Calu3 (cell line): ENCODE measurements at places on chromosomes 5 and 9. TPM values are rescaled to one million over a fixed set of nuclear protein-coding genes. Genes with fewer than 3 reads are reported as not detected.
A peak's percentile ranks its signal among the peaks of the same experiment; 100 is the strongest.

GRCh38 chr5:167699432-167699831 lies 592.0 kb upstream of the WWC1 start:
- DNase-seq: peak; percentile 79

The PCDHA10 gene
- 0.78 and 0.91 TPM in 2 replicates for total RNA-seq

The CCNJL gene
- total RNA-seq: 13.2 and 17.4 TPM in 2 replicates

DNA sequence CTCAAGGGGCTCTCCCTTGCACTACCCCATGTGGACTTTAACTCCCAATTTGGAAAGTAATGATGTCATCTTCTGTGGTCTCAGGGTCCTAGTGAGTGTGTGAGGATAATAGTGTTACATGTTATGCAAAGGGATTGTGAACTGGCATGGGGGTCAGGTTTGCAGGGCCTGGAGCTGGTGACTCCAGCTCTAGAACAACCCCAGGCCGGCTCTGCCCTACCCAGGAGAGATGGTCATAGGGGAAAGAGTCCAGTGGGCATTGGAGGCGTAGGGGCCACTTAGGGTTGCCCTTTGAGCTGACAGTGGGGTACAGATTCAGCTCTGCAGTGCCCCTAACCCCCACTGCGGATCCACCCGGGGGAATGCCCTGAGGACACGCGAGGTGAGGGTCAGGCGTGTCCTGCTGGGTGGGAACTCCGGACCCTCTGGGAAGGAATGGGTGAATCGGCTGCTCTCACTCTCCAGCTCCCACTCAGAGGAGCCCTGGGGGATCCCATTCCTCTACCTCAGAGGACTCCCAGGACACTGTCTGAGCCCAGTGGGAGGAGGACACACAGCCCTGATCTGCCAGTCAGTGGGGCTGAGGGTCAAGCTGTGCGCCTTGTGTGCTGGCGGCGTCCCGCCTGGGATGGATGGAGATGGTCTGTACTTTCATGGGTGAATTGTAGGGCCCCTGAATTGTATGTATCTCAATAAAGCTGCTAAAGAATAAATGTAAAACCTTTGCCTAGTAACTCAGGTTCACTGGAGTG lies 2.5 kb upstream of the NKD2 start:
- DNase-seq: no peak

DNA sequence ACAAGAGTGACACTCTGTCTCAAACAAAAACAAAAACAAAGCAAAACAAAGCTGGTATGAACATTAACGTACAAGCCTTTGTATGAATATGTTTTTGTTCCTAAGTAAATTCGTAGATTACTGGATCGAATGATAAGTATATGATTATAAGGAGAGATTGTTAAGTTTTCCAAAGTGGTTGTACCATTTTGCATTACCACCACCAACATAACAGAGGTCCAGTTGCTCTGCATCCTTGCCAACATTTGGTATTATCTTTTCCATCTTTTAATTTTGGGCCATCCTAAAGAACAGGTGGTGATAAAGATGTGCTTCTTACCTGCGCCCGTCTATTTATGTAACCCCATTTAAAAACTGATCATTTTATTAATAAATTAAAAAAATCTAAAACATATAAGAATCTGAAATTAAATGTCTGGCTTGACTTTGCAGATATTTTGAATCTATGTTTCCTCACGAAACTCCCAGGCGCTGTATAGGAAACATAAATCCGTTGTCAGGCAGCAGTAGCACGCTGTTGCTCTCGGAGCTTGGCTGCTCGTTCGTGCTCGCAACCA lies 593 bp upstream of the NAA35 start:
- no peak for DNase-seq

DNA sequence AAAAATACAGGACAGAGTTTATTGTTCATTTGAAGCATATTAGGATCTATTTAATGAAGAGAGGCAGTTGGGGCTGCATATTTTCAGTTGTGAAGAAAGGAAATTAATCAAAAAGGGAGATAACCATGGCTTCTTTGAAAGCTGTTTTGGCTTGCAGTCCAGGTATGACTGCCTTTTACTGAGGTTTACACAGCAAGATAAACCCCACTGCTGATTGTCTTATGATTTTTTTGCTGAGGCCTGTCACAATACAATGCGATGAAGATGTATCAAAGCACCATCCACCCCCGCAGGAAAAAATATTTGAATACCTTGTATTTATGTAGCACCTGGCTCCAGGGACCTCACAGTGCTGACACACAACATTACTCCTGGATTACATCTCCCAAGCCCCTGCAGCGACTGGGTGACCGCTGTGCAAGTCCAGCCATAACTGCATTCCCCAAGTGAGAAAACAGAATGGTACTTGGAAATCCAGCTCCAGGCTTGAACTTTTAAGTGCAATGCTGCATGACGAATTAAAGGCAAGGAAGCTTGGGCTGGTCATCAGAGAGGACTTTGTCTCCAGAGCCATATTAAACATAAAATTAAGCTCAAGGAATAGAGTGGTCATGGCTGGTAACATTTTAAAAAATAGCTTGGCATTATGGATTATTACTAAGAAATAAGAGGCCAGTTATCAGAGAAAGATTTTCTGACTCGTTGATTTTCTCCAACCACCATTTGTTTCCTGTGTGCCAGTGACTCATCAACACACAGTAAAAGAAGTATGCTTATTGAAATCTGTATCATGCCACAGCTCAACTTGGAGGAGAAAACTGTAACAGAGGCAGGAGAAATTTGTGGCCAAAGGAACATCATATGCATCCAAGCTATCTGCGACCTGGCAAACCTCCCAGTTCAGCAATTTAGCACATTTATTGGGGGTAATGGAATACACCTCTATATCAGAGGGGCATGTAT lies 374.2 kb downstream of the MAN2A1 start:
- DNase-seq: no peak

DNA sequence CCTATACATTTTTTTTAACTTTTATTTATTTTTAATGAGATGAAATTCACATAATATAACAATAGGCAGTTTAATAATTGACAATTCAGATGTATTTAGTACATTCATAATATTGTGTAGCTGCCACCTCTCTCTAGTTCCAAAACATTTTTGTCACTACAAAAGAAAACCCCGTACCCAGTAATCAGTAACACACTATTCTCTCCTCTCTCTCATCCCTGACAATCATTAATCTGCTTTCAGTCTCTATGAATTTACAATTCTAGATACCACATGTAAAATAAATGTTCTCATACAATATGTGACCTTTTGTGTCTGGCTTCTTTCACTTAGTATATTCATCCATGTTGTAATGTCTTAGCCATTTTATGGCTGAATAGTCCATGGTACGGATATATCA lies 244.8 kb upstream of the DMRT1 start:
- no peak for DNase-seq

DNA sequence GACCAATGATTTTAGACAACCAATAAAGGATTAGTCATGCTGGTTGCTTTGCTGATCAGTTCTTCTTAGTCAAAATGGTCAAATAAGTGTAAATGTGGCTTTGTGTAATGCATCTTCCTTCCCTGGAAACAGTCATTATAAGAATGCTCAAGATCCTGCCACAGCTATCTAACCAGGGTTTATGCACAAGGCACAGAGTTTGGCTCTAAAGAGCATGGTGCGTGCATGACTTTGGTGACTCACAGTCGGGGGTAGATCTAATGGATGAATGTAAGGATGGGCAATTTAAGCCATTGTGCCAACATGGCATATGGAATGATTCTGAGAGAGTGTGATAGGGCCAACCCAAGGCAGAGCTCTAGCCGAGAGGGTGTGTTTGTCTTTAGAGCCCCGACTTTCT lies 6.5 kb downstream of the LIX1 start:
- no peak for DNase-seq

The C9orf50 gene
- not detected in 2 replicates for total RNA-seq

DNA sequence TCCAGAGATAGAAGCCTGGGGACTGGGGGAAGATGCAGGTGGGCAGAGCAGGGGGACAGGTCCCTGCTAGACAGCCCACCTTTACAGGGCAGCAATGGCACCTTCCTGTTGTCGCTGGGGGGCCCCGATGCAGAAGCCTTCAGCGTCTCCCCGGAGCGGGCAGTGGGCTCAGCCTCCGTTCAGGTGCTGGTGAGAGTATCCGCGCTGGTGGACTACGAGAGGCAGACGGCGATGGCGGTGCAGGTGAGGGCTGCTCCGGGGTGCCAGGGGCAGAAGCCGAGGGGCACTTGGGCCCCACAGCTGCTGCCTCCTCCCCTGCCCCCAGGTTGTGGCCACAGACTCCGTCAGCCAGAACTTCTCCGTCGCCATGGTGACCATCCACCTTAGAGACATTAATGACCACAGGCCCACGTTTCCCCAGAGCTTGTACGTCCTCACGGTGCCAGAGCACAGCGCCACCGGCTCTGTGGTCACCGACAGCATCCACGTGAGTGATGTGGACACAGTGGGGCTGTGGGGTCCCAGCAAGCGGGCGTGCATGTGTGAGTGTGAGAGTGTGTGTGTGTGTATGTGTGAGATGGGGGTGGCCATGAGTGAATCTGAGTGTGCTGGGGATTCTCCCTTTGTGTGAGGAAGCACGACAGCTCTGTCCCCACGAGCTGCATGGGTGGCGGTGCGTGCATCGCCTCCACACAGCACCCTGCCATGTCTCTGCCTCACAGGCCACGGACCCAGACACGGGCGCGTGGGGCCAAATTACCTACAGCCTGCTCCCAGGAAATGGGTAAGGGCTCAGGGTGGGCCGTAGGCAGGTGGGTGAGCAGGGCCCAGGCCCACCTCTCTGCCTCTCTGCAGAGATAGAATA lies 28.4 kb downstream of the CDHR2 start:
- DNase-seq: no peak

The BICD2 gene
- 18.7 and 21.9 TPM in 2 replicates for total RNA-seq

The C5orf52 gene
- not detected in 2 replicates for total RNA-seq
